ENCODE measurements at places on chromosomes 12 and 14.

GRCh38 chr12:79302162-79302814, 388.5 kb downstream of the PAWR start:
- DNase-seq: no peak

DNA sequence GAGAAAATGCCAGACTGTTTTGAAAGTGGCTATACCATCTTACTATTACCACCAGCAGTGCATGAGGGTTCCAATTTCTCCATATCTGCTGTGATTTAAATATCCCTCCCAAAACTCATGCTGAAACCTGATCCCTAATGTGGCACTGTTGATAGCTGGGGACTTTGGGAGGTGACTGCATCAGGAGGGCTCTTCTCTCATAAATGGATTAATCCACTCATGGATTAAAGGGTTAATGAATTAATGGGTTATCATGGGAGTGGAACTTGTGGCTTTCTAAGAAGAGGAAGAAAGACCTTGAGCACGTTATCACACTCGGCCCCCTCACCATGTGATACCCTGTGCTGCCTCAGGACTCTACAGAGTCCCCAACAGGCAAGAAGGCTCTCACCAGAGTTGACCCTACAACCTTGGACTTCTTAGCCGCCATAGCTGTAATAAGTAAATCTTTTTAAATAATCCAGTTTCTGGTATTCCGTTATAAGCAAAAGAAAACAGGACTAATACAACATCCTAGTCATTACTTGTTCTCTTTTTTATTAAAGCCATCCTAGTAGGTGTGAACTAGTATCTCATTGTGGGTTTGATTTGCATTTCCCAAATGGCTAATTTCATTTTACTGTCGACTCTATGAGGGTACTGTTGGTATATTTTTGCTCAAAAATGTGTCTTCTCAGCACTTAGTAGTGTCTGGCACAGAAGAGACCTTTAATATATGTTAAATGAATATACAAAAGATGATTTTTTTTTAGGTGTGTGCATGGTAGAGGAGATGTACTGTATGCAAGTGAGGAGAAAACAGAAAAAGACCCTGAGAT, 14.3 kb downstream of the PPP1R12A start:
- DNase-seq: no peak

GRCh38 chr14:26370115-26370514, 227.7 kb downstream of the NOVA1 start:
- DNase-seq: peak; percentile 21

GRCh38 chr12:20604408-20605067, 90.6 kb upstream of the SLCO1C1 start:
- DNase-seq: no peak

- no peak for DNase-seq
Measured at GRCh38 chr12:122743895-122744525, 8.6 kb upstream of the DENR start.

DNA sequence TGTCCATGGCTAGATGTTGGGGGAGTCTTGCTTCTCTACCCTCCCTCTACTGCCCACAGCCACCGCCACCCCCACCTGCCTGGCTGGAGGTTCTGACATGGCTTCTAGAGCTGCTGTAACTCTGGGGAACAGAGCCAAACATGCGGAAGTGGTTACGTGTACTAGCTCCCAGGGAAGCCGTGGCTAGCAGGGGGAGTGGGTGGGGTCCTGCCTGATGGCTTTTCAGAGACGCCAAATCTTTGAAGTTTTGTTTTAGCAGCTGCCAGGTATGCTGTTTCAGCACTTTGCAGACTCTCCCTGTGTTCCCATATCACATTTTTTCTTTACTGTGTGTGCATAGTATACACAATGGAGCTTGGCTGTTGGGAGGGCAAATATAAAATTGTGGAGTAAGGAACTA, 150.3 kb downstream of the TGFB3 start:
- DNase-seq: peak; percentile 41
